Regular cardiac myocyte (primary cell): ENCODE measurements at places on chromosomes 13 and 19. TPM values are rescaled to one million over a fixed set of nuclear protein-coding genes. Genes with fewer than 3 reads are reported as not detected.

The RLN3 gene
- not detected in 2 replicates for total RNA-seq

The MAP4K1 gene
- total RNA-seq, result 0.19 and 0.85 TPM in 2 replicates

The MIA gene
- total RNA-seq, result 0.85 TPM in 1 of 2 replicates, not detected in the other

The NANOS3 gene
- not detected in 2 replicates for total RNA-seq

The FUT1 gene
- under 0.01 and 0.58 TPM in 2 replicates for total RNA-seq

The PCSK4 gene
- 0.19 and 1.4 TPM in 2 replicates for total RNA-seq

The LRP3 gene
- 22.8 and 34.1 TPM in 2 replicates for total RNA-seq

The C13orf42 gene
- total RNA-seq, result not detected in 2 replicates

The MCOLN1 gene
- 3.1 and 4.2 TPM in 2 replicates for total RNA-seq

The LILRB4 gene
- total RNA-seq, result not detected in 2 replicates

The GATAD2A gene
- 26.2 and 56.2 TPM in 2 replicates for total RNA-seq

The VN1R2 gene
- not detected in 2 replicates for total RNA-seq

The SHD gene
- not detected in 2 replicates for total RNA-seq

The RAB20 gene
- 9.6 and 36.6 TPM in 2 replicates for total RNA-seq

The SULT2B1 gene
- total RNA-seq, result 0.28 TPM in 1 of 2 replicates, not detected in the other

The TUBA3C gene
- not detected in 2 replicates for total RNA-seq

The OVOL3 gene
- total RNA-seq, result not detected in 2 replicates

The CPB2 gene
- total RNA-seq, result not detected in 2 replicates

The NLRP9 gene
- total RNA-seq, result not detected in 2 replicates

The C5AR1 gene
- total RNA-seq, result 0.28 and 0.58 TPM in 2 replicates

The GIPR gene
- 0.28 and 0.38 TPM in 2 replicates for total RNA-seq

The ACP7 gene
- 0.56 and 1.7 TPM in 2 replicates for total RNA-seq

The IRS2 gene
- total RNA-seq, result 0.77 and 3.1 TPM in 2 replicates

The FZR1 gene
- 27.9 and 42.0 TPM in 2 replicates for total RNA-seq

The TNFRSF19 gene
- total RNA-seq, result 3.1 and 6.2 TPM in 2 replicates

The TMEM147 gene
- 83.2 and 98.7 TPM in 2 replicates for total RNA-seq

The NCAN gene
- under 0.01 TPM in 1 of 2 replicates, not detected in the other for total RNA-seq

The MYPOP gene
- 0.77 and 2.0 TPM in 2 replicates for total RNA-seq

The SNRNP70 gene
- 89.1 and 130 TPM in 2 replicates for total RNA-seq

The CNFN gene
- total RNA-seq, result not detected in 2 replicates

The UBE2L5 gene
- under 0.01 TPM in 1 of 2 replicates, not detected in the other for total RNA-seq
